ENCODE measurements at places on chromosomes 3 and 15.

GRCh38 chr15:52200831-52201365, 9.7 kb upstream of the GNB5 start:
- DNase-seq, result no peak

DNA sequence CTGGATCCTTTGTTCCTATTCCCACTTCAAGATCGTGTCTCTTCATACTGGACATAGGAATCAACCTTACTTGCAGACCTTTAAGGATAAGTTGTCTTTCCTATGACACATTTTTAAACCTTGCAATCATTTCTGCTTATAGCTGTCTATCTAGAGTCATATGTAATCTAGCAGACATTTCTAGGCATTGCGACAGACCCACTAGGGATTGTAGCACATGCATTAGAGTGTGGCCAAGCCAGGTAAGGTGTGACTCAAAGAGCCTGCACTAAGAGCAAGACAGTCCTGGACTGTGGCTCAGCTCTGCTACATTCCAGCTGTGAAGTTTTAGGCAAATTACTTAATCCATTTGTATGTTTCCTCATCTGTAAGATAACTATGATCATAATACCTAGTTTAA, 38.8 kb upstream of the BFSP2 start:
- DNase-seq, result no peak

GRCh38 chr3:88410259-88410658, 260.5 kb downstream of the C3orf38 start:
- DNase-seq, result no peak

DNA sequence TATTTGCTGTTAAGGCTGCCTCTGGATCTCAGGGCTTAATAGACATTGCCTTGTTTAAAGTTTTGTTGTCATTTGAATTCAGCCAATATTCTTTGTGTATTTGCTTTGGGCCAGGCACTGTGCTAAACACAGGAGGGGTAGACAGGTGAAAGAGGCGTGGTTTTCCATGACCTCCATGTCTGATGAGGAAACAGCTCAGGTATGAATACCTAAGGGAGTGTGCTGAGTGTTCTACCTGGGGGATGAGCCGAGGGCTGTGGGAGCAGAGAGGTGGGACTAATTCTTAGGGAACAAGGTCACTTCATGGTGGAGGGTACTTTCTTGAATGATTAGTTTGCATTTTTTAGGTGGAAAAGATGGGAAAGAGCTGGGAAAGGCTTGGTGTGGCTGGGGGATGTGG, 108.2 kb downstream of the THSD4 start:
- no peak for DNase-seq

- peak; percentile 49 for DNase-seq
Observed at GRCh38 chr15:64521201-64521600, 60.8 kb downstream of the ZNF609 start.

- no peak for DNase-seq
Observed at GRCh38 chr3:73419179-73419803, 205.4 kb downstream of the PDZRN3 start.

- no peak for DNase-seq
Observed at GRCh38 chr3:196886144-196886543, 18.4 kb downstream of the SENP5 start.

DNA sequence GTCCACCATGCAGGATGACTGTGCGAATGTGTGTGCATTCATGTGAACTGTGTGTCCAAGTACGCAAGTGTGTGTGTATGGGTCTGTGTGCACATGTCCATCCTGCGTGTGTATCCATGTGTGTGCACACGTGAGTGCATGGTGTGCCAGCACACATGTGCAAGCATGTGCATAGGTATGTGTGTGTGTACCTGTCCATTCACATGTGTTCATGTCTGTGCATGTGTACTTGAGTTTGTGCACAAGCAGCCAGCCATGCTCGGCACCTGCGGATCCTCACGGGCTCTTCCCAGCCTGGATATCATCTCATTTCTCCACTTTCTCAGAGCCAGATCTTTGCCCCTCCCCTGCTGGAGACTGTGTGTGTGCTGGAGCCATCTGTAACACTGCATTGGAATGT, 18.7 kb upstream of the PLXNA1 start:
- DNase-seq, result no peak

GRCh38 chr15:47820747-47821319, 103.5 kb downstream of the SEMA6D start:
- DNase-seq, result no peak

DNA sequence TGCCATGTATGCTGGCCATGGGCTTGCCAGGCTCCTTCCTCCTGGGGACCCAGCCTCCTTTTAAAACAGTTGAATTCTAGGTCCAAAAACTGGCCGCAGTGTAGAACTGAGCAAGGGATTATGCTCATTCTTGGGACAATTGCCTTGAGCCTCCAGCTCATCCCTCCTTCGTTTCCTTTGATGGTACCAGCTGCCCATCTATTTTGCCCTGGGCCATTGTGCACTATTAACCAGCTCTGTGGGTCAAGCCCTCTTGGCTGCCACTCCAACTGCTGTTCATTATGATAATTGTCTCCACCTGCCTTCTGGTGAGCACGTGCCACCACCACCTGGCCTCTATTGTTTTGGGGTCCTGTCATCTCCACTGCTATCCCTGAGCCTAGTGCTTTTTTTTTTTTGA, 75.8 kb upstream of the SYN2 start:
- no peak for DNase-seq

GRCh38 chr3:193890016-193890897, 245.7 kb upstream of the HES1 start:
- no peak for DNase-seq

GRCh38 chr3:172859041-172859440, 108.5 kb downstream of the ECT2 start:
- no peak for DNase-seq

DNA sequence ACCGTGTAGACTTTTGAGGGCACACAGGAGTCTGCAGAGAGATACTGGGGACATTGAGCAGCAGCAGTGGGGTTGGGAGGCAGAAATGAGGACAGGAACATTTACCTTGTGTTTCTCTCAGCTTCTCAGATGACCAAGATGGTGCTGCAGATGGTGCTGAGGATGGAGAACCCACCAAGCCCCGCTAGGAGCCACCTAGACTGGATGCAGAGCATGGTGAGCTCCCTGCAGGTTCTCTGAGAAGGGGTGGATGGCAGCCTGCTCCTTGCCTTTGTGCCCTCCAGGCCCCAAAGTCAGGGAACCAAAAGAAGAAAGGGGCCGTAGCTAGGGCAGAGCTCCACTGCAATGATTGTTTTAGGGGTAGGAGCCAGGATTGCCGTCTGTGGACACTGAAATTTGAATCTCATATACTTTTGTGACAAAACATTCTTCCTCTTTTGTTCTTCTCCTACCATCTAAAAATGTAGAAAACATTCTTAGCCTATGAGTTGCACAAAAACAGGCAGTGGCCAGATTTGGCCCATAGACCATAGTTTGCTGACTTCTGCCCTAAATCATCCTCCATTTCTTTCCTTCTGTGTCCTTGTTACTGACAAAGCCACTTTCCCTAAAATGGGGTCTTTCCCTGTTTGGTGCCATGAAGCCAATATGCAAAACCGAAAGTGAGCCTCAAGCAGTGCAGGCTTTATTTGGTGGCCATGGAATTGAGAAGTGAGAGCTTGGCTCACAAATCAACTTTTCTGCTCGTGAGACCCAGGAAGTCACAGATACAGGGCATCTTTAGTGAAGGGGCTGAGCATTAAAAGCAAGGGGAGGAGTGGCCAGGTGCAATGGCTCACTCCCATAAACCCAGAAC, 11.9 kb upstream of the MUC20 start:
- DNase-seq, result no peak

GRCh38 chr3:116059421-116060096, 385.7 kb downstream of the LSAMP start:
- no peak for DNase-seq

DNA sequence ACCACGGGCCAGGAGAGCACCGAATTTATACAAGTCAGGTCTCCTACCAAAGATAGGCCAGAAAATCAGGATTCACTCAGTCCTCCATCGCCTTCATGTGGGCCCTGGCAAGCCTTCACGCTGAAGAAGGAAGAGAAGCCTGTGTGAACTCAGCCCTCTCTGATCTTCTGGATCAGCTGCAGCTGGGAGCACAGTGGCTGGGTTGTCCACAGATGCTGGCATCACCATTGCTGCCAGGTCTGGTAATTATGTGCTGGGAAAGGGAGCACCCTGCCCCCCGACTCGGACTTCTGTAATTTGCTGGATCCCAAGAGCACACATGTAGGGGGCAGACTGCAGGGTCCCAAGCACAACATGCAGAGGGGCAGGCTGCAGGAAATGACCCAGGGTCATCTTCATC, 12.4 kb upstream of the PDE8A start:
- DNase-seq, result peak; percentile 33

DNA sequence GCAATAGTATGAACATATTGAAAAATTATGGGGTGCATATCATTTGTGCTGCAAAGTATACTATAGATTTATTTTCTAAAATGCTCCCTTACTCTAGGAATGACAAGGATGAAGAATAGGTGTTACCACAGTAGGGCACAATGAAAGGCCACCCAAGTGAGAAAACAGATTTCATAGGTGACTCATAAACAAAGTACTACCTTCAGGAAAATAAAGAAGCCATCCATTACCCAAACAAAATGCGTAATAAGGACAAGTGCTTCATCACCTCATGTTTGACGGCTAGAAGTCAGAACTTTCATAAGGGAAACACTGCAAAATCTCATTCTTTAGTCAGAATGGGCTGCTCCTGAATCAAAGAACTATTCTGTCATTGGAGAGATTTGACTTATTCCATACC, 116.6 kb downstream of the MFSD1 start:
- DNase-seq, result no peak

DNA sequence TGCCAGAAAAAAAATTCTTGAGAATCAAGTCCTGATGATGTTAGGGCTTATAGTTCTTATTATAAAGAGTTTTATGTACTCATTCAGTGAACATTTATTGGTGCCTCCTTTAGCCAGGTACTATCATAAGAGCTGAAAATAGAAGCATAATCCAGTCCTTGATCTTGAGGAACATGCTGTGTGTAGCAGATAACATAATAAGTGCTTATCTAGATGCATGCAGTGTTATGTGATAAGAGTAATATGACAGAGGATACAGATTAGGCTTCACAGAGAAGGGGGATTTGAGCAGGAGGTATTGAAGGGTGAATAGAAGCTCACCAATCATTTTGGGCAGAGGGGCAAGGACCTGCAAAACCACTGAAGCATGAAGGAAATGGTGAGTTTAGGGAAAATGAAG, 1.1 kb downstream of the CCR2 start:
- no peak for DNase-seq

GRCh38 chr3:167162083-167162482, 218.0 kb downstream of the ZBBX start:
- DNase-seq, result no peak

Measured in midbrain (tissue), 1 donor.